ENCODE measurements at places on chromosomes 12 and 14.

- DNase-seq = no peak
Observed at GRCh38 chr14:34439090-34439489, 22.9 kb downstream of the SPTSSA start.

DNA sequence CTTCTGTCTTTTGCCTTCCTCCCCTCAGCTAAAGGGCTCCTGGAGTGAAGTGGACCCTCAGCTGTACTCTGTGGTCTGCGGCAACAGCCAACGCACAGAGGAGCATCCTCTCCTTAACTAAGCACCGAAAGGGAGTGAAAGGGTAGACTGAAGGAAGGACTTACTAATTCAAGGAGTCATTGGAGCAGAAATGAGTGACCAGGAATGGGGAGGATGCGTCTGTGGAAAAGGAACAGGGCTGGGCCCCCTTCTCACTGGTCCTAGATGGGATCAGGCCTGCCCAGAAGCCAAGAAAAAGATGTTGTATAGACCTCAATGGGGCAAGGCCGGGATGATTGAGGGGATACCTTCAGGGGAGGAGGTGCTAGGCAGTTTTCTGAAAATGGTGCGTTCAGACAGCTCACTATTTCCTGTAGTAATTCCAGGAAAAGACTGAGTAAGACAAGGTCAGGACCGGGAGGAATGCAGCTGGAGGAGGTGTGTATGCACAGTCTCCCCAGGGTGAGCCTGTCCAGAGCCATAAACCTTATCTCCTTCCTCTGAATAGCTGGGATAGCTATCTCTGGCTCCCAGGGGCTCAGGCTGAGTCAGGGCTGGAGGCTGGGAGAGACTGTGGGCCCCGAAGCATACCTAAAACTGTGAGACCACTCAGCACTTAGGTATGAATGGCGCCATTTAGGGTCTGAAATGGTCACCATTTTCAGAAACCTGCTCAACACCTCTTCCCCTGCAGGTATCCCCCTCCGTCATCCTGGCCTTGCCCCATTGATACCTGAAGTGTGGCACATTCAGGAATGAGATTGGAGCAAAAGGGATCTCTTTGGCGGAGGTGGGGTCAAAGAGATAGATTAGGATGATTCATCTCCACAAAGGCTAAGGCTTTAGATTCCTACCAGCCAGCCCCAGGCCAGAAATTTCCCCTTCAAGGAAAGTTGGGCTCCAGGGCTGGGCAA lies 20.2 kb upstream of the KRT8 start:
- DNase-seq = peak; percentile 91

DNA sequence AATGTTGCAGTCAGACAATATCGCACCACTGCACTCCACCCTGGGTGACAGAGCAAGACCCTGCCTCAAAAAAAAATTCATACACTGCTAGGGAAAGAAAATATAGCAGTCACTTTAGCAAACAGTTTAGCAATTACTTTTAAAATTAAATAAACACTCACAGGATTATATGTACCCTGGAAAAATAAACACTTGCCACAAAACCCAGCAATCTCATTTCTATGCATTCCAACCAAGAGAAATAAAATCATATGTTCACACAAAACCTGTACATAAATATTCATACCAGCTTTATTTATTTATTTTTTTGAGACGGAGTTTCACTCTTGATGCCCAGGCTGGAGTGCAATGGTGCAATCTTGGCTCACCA lies 20.2 kb downstream of the ATXN2 start:
- peak; percentile 36 for DNase-seq

- DNase-seq = no peak
Observed at GRCh38 chr12:126493366-126494108, 1428.3 kb downstream of the AACS start.

GRCh38 chr14:104072586-104072985 lies 12.9 kb upstream of the ASPG start:
- no peak for DNase-seq

- no peak for DNase-seq
Observed at GRCh38 chr14:90487031-90487430, 90.2 kb downstream of the CALM1 start.

GRCh38 chr14:101865288-101865687 lies 99.1 kb upstream of the DYNC1H1 start:
- DNase-seq = no peak

- peak; percentile 47 for DNase-seq
Observed at GRCh38 chr12:53232646-53233461, 845 bp upstream of the RARG start.

- peak; percentile 11 for DNase-seq
Observed at GRCh38 chr12:42145552-42146215, 1.0 kb upstream of the GXYLT1 start.

DNA sequence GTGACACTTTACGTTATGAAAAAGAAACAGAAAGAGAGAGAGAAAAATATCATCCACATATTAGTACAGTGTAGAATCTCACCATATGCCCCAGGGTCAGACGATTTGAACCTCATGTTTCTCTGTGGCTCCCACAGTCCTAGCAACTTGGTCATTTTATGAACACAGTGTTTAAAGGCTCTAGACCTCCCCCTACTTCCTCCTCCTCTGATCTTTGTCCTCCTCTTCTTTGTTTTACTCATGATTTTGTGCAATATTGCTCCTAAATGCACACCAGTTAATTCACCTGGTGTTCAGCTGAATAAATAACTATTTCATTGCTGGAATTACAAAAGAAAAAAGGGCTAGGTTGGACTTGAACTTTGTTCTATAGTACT lies 18.2 kb downstream of the GLT1D1 start:
- DNase-seq = no peak

GRCh38 chr12:111444314-111444924 lies 38.7 kb downstream of the SH2B3 start:
- peak; percentile 70 for DNase-seq

DNA sequence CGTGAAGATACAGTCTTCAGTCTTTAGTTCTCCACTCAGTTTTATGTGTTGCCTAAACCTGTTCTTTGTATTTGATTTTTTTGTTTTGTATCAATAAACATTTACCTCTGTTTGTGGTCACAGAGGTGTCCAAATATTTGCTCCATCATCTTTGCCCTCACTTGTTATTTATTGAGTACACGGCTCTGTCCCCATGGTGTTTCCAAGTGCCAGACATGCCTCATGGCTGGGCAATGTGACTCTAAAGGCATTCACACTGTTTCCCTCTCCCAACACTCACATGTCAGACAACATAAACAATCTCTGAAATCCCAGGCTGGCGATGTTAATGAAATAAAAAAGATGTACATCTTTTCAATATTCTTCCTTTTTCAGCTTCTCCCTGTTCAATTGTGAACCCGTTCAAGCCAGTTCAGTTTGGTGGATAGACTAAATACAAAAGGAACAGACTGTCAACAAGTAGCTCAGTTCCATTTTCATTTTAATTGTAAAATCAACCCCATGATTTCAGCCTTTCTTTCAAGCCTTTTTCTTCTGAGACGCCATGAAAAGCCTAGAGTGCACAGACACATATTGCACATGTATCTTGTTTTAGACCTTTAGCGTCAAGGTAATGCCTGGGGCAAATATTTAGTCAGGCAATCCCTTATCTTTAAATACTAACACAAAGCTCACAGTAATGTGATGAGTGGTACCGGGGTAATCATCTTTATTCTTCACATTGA lies 680.7 kb downstream of the GALC start:
- DNase-seq = no peak

GRCh38 chr14:39680777-39681176 lies 248.5 kb upstream of the FBXO33 start:
- DNase-seq = no peak

DNA sequence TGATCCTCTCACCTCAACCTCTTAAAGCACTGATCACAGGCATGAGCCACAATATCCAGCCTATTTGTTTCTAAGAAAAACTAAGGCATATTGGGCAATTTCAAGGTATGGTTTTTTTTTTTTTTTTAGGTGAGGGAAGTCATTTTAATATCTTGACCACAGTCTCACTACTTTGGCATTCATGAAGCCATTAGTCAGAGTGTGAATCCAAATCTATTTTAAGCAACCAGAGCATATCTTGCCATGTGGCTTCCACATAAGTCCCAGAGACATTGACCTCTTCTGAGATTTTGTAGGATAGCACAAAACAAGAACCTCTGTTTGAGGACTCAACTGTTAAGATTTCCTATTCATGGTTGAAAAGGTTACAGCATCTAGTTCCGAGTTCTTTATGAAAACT lies 130.3 kb upstream of the RBM19 start:
- DNase-seq = no peak

- DNase-seq = no peak
Observed at GRCh38 chr14:90387206-90387760, 9.5 kb upstream of the CALM1 start.

- DNase-seq = no peak
Observed at GRCh38 chr12:22160396-22161003, 114.5 kb downstream of the CMAS start.

- DNase-seq = no peak
Observed at GRCh38 chr14:105153331-105153731, 15.2 kb downstream of the JAG2 start.

DNA sequence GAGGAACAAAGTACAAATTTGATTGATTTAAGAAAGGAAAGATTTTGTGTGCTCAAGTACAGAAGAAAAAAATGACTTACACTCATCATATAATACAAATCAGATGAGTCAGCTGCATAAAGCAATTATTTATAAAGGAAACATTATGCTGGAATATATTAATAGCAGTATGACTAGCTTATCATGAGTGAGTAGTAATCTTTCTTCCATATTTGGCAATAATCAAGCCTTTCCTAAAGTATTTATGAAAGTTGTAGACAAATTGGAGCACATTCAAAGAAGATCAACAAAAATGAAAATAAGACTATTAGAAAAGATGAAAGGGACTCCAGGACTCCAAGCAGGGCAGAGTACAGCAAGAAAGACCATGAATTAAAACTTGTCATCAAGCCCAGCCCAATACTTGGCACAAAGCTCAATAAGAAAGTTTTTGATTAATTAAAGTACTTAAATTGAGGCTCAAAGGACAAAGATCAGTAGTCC lies 32.8 kb downstream of the CCER1 start:
- DNase-seq = no peak

- no peak for DNase-seq
Observed at GRCh38 chr12:76042147-76042546, 10.6 kb upstream of the PHLDA1 start.

- no peak for DNase-seq
Observed at GRCh38 chr12:117049295-117049694, 49.9 kb downstream of the TESC start.

DNA sequence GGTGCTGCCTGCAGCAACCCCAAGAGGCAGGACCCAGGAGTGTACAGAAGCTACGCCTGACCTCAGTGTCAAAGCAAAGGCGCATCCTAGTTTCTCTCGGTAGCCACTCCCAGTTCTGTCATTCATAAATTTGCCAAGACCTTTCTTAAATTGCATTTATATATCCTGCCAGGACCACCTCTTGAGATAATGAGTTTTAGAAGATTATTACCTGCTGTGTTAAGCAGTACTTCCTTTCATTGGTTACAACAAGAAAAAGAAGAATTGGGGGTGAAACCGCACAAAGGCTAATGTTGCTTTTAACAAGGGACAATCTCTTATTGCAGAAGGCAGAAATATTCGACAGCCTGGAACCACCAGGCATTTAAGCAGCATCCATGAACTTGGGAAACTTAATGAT lies 57.8 kb downstream of the CIT start:
- DNase-seq = no peak

DNA sequence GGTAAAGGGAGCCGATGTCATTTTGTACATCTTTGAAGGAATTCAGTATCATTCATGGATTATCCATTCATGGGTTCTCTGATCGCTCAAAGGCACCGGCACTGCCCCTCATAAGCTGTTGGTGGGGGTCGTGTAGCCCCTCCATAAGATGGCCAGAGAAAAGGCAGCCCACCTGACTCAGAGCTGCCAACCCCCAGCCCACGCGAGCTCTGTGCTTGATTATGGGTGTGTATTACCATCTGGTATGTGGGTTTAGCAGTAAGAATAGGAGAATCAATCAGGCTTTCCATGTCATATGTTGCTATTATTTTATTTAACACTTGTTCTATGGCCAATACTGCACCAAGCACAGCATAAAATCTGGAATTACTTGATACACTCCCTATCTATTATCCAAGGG lies 32.1 kb upstream of the AMIGO2 start:
- DNase-seq = no peak

GRCh38 chr14:58751788-58752187 lies 114.0 kb downstream of the DACT1 start:
- DNase-seq = no peak

DNA sequence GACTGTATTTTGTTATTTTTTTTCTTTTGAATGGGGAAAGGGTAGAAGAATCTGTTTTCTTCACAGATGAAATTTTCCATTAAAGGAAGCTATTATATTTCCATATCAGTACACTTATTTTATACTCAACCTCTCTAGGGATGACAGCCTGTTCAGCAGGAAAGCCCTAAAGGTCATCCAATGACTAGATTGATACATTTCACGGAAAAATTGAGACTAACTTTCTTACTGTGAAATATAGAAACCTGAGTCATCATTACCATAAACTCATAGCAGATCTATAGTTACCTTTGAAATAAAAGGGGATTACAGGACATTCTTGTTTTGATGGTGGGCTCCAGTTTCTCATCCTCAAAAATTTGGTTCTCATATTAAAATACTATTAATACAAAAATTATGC lies 36.1 kb upstream of the PTCSC3 start:
- no peak for DNase-seq

GRCh38 chr12:78746001-78746400 lies 118.6 kb upstream of the SYT1 start:
- DNase-seq = no peak

Measured in mesenchymal stem cell (in vitro differentiated cells and primary cell).